ENCODE measurements at places on chromosomes 13 and 19.

DNA sequence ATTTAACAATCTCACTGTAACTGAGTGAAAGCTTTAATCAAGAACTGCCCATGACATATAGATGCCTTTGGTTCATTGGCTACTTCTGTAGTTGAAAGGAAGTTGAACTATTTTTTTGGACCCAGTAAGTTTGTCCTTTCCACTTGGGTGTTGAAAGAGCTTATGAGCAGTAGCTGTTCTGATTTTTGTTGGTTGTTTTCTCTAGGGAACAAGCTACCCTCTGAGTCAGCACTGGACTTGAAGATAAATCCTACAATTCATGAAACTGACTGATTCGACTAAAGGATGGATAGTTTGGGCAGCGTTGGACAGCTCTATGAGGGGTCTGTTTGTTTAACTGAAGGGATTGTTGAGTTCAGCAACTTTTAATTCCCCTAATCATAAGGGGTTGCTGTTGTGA, 101.0 kb downstream of the PAN3 start:
- DNase-seq: no peak

DNA sequence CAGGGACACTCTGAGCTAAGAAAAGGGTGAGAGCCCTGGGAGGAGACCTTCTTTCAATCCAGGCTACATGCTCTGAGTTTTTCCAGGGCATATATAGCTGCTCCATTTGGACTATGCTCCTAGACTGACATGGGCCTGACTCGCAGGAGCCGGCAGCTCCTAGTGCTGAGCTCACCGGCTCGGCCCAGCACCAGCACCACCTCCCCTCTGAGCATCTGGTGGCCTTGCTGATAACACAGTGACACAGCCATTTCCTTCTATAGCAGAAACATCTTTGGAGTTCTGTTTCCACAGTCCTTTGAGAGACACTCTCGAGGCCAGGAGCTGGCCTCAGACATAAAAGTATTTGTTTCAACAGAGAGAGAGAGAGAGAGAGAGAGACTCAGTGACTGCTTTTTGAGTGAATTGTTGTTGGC, 184.9 kb downstream of the TM9SF2 start:
- no peak for DNase-seq

DNA sequence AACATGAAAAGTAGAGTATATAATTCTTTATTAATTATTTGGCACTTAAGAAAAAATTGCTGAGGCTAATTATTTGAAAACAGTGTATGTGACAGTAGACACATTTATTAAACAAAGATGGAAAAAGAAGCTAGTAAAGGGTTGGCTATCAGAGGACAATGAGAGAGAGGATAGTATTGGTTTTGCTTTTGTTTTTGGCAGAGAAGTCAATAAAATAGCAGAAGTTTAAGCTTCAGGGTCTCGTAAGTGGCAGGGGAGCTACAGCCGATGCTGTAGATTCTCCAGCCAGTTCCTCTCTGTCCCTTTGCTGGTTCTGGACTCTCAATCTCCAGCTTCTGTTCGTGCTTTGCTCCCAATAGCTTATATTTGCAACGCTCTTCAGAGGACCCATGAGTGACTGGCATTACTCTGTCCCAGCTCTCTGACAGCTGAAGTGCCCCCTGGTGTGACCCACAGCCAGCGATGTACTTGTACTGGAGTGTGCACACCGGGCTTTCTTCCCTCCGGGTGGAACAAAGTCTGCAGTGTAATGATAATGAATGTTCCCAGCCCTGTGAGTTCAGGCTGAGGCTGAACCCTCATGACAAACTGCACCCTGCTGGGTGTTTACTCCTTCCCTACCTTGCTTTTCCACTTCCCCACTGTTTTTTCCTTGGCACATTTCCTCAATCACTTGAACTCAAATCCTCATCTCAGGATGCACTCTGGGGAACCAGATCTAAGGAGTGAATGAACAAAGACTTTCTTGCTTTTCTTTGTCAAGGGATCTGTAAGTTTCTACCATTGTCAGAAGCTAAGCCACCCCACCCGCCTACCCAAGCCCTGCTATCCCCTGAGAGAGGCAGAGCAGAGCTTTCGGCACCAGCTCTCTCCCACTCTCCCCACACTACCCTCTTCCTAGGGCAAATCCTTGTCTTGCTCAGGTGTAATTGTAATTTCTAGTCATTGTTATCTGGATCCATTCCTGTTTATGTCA, 254.8 kb downstream of the LHFPL6 start:
- no peak for DNase-seq

DNA sequence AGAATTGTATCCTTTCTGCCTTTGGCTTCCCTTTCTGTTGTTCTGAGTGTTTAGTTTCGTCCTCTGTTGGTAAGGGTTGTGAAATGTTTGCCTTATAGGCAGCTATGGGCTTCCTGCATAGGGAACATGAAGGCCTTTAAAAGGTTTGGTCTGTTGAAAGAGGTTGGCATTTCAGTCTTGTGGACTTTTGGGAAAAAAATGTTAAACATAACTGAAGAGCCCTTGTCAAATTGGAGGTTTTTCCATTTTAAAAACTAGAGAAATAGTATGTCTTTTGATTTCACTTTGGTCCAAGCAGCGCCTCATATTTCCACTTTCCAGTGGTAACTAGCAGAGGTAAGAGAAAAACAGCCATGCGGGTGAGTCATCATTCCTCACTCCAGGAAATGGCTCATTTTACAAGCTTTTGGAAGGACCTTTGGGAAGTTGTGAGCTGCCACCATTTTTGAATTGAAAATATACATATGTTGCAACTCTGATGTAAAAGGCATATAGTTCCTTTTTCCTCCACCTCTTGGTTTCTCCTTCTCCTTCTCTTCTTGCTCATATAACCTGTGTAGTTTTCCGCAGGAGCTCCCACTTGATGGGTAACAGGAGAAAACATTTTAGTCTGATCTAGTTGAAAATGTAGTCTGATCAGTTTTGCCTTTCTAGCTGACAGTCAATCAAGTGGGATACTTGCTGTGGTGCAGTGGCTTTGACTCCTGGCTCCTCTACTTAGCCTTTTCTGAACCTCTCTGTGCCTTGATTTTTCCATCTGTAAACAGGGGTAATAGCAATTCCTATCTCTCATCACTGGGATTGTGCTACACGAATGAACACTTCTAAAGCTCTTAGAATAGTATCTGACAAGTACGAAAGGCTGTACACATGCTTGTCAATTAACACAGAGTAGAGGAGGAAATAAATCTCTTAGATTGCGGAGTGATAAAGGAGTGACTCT, 23.0 kb downstream of the GPC6 start:
- DNase-seq: no peak

- DNase-seq: no peak
These were observed 2.5 kb downstream of the SHISA7 start for GRCh38 chr19:55440411-55441105.
